ENCODE measurements at places on chromosomes 3 and 15. TPM values are rescaled to one million over a fixed set of nuclear protein-coding genes. Genes with fewer than 3 reads are reported as not detected.

The RTP1 gene
- not detected for total RNA-seq

The ITIH1 gene
- not detected for total RNA-seq

The COLQ gene
- 1.8 TPM for total RNA-seq

The IL5RA gene
- not detected for total RNA-seq

The NEK10 gene
- 27.1 TPM for total RNA-seq

The ECE2 gene
- not detected for total RNA-seq

The MYLK gene
- total RNA-seq: 74.7 TPM

The CHRM5 gene
- total RNA-seq: not detected

The IQCF5 gene
- not detected for total RNA-seq

The SIDT1 gene
- total RNA-seq: not detected

The HDC gene
- not detected for total RNA-seq

The B3GALNT1 gene
- 28.5 TPM for total RNA-seq

- DNase-seq: no peak
Observed at GRCh38 chr3:144583871-144584270, 612.2 kb downstream of the DIPK2A start.

DNA sequence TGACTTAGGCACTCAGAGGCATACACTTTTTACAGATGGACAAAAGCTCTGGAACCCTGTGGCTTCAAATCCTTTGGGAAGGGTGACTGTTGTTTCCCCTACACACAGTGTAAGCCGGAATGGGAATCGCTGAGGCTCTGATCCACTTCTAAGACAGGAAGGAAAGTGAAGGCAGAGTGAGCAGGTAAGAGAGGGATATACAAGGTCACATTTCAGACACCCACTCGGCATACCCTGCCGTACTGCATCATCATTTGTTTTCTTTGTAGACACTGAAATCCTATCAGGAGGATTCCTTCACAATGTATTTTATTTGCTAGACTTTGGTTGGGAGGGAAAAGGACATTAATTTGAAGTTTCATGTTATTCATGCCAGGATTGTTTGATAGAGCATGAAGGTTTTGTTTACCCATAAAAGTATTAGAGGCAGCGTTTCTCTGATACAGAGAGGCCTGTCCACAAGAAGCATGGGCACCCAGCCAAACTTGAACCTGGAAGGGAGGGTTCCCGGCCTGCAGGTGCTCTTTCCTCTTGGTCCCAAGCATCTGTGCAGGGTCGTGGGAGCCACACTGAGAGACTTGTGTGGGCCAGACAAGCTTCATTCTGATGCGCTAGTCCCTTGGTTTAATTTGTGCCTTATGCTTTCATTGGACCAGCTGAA lies 21.9 kb upstream of the POLR2M start:
- DNase-seq: no peak

GRCh38 chr3:42209917-42210316 lies 56.1 kb downstream of the CCK start:
- DNase-seq: no peak

DNA sequence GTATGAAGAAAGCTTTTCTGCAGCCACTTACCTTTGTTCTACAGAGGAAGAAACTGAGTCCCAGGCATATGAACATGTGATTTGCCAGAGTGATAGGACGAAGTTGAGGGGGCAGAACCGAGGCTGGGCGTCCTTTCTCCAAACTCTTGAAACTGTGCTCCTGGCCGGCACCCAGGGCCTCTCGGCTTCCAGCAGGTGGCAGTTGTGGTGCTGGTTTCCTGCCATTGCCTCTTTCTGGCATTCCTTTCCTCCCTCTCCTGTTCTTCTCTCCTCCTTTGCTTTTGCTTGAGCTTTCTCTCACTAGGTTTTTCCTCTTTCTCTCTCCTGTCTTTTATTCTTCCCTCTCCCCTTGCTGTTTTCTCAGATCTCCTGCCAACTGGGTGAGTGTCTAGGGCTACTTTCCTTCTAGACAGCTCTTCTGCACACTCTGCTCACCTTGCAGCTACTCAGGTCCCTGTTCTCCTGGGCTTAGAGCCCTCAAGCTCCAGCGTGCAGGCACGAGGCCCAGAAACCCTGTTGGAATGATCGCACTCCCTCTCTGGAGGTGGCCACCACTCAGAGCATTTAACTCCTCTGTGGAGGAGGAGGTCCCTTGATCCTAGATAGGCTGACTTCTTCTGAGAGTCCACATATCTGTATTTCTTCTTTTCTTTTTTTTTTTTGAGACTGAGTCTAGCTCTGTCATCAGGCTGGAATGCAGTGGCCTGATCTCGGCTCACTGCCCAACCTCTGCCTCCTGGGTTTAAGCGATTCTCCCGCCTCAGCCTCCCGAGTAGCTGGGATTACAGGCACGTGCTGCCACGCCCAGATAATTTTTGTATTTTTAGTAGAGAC lies 26.2 kb downstream of the TRAK1 start:
- peak; percentile 84 for DNase-seq

GRCh38 chr3:65758876-65759598 lies 279.7 kb downstream of the MAGI1 start:
- peak; percentile 32 for DNase-seq

- no peak for DNase-seq
Observed at GRCh38 chr15:85474700-85475316, 94.4 kb downstream of the AKAP13 start.

DNA sequence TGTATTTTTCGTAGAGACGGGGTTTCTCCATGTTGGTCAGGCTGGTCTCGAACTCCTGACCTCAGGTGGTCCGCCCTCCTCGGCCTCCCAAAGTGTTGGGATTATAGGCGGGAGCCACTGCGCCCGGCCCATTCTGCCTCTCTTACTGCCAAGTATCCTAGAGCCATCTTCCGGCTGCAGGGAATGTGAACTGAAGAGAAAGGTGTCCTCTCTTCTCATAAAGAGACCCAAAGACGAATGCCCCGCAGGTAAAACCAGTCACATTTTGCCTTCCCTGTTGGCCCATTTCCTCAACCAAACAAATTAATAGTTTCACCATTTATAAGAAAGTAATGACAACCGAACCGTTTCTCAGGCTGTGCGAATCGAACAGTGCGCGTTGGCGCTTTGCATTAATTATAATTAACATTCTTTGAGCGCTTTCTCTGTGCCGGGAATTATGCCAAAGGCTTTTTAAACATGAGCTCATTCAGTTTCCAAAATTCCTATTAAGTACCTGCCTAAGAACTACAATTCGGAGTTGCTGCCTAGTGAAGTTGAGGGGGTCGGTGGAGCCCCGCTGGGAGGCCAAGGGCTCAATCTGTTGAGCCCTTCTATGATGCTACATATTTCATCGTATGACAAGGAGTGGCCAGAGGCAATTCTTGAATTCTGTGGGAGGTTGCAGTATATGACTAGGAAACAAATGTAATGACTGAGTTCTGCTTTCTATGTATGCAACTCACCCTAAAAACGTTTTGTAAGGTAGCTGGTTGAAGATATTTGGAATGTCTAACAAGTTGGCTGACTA lies 819 bp upstream of the RPL24 start:
- DNase-seq: peak; percentile 20

GRCh38 chr3:9808345-9809037 lies 1.6 kb upstream of the TTLL3 start:
- peak; percentile 27 for DNase-seq

DNA sequence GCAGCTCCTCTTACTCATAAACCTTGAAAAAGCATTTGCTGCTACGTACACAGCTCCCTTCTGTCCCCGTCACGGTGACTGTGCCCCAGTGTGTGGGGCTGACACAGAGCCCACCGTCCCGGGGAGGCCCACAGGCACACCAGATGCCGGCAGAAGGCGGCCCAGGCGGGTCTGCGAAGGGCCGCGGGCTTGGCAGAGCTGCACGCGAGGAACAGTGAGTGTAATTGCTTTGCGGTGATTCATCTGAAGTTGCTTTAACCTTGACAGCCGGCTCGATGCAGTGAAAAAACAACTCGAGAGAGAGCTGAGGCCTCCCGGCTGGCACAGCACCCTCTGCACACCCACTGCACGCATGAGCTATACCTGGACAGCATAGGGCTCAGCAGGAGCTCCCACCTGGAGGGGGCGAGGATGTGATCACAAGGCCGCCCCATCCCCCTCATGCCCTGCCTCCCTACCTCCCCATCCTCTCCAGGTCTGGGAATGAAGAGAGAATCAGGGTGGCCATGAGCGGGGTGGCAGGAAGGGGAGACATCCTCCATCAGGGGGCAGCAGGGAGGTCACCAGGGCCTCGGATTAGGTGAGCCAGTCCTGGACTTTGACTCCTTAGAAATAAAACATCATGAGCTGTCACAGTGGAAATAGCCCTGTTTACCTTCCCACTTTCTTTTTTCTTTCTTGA lies 172.7 kb downstream of the MEGF11 start:
- DNase-seq: peak; percentile 58

DNA sequence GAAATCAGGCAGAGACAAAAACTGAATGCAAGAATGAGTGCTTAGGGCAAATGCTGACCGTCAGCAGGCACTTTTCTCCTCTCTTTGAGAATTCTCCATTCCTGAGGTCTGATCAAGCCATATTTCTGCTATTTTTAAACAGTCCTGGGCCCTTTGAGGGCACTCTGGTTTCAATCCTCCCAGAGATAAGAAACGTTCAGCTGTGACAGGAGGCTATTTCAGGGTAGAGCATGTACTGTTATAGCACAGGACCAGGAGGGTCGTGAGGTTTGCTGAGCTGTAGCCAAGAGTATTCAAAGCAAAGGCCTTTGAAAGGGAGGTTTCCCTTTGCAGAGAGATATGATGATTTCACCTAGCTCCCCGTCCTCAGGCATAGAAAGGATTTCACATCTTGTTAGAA lies 39.6 kb upstream of the PDZRN3 start:
- peak; percentile 28 for DNase-seq

GRCh38 chr3:65338571-65338970 lies 650.8 kb upstream of the ADAMTS9 start:
- peak; percentile 13 for DNase-seq

DNA sequence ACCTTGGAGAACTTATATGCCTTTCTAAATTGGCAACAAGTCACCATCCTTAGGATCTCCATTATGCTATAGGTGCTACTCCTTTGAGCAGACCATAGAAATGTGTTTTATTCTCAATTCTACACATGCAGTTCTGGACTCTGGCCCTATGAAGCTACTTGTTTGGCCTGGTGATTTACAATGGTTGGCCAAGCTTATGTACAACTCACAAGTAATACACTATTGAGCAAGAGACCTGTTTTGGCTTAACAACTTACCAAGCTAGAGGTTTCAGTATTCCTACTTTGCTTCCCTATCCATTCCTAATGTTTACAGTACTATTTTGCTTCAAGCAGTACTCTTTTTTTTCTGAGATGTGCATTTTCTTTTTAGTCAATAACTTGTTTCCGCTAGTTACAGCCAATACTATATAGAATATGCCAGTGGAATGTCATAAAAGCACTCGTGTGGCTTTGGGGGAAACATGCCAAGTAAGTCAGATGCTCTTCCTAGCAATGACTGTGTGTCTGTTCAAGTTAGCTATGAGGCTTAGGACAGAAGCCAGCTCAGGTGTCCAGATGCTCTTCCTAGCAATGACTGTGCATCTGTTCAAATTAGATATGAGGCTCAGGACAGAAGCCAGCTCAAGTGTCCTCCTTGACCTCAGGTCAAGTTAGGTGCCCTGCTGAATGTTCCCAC lies 174.9 kb upstream of the SEMA6D start:
- no peak for DNase-seq

DNA sequence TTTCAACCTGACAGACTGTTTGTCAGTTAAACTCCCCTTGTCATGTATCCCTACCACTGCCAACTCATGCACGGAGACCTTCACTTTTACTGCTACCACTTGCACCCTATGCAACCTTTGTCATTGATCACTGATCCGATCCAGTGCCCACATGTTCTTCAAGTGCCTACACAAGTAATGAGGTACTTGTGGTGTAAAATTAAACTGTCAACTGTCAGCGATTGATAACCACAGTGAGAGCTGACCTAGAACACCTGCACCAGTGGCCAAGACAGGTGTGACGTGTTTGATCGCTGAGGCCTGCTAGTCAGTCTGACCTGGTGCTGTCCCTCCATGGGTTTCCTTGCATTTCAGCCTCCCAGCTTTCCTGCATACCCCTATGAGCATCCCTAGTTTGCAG lies 55.6 kb downstream of the MECOM start:
- no peak for DNase-seq

GRCh38 chr15:41790756-41791546 lies 16.7 kb downstream of the MAPKBP1 start:
- peak; percentile 50 for DNase-seq

GRCh38 chr3:81658322-81658997 lies 103.0 kb downstream of the GBE1 start:
- DNase-seq: no peak

DNA sequence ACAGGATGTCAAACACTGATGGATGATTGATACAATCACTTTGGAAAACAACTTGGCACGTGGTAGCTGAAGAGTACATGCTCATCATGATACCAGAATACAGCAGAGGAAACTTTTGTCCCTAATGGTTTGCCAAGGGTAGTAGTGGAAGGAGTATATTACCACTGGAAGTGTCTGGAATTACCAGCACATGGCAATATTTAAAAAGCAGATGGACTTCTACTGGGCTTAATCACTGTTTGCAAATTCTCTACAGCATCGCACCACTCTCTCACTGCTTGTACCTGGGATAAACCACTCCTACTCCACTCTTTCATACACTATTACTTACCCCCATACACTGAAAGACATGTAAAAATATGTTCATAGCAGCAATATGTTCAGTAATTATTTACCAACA lies 19.6 kb upstream of the GP5 start:
- DNase-seq: no peak

- DNase-seq: no peak
Observed at GRCh38 chr3:38543586-38543985, 47.4 kb downstream of the EXOG start.

DNA sequence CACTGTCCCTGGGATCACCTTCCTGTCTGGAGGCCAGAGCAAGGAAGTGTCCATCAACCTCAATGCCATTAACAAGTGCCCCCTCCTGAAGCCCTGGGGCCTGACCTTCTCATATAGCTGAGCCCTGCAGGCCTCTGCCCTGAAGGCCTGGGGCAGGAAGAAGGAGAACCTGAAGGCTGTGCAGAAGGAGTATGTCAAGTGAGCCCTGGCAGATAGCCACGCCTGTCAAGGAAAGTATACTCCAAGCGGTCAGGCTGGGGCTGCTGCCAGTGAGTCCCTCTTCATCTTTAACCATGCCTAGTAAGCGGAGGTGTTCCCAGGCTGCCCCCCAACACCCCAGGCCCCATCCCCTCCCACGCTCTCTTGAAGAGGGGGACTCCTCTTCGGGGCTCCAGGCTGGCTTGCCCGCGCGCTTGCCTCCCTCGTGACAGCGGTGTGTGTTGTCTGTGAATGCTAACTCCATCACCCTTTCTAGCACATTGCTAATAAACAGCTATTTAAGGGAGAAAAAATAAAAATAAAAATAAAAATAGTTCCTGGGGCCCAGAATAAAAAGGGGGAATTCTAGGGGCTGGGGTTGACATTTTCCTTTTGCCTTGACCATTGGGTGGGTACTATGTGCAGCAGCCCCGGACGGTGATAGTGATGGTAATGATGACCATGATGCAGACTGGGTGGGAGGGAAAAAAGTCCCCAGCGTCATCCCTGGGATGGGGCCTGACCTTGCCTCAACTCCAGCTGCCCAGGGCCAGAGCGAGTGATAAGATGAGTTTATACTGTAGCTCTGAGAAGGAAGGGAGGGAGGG lies 3.3 kb upstream of the ALAS1 start:
- DNase-seq: peak; percentile 74
